Activated T-cell treated with anti-CD3 and anti-CD28 coated beads, Interleukin-2, amount 50 U/mL, for 72 hours (primary cell): ENCODE measurements at places on chromosomes 12 and 14. TPM values are rescaled to one million over a fixed set of nuclear protein-coding genes. Genes with fewer than 3 reads are reported as not detected.

The SIX4 gene
- 0.19 TPM for total RNA-seq

The SOAT2 gene
- 2.2 TPM for total RNA-seq

The SIRT4 gene
- total RNA-seq, result 4.2 TPM

The MAP1LC3B2 gene
- total RNA-seq, result 2.1 TPM

The TAS2R7 gene
- total RNA-seq, result not detected

The ACYP1 gene
- 44.9 TPM for total RNA-seq

The DLGAP5 gene
- total RNA-seq, result 68.2 TPM
